ENCODE measurements at places on chromosomes 2 and 18.
A peak's percentile ranks its signal among the peaks of the same experiment; 100 is the strongest.

- DNase-seq: peak; percentile 77
Measured at GRCh38 chr18:79918615-79919011, 32.8 kb downstream of the SLC66A2 start.

- DNase-seq: no peak
Measured at GRCh38 chr2:47662552-47662951, 120.4 kb upstream of the MSH6 start.

DNA sequence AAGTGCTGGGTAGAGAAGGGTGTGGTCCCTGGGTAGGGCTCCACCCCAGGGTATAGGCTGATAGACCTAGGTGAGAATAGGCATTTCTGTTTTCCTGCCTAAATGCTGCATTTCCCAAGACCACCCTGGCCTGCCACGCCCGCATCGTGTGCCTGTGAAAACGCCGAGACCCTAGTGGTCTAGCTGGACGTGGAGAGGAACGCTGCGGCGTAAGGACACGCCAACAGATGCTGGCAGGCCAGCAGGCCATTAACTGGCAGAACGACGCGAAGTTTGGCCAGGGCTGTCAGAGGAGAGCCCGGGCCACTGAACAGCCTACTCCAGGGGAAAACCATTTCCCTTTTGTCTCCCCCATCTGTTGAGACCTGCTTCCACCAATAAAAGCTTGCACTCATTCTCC lies 373.2 kb upstream of the FIGN start:
- no peak for DNase-seq

GRCh38 chr2:227363756-227364155 lies 15.3 kb downstream of the TM4SF20 start:
- no peak for DNase-seq

DNA sequence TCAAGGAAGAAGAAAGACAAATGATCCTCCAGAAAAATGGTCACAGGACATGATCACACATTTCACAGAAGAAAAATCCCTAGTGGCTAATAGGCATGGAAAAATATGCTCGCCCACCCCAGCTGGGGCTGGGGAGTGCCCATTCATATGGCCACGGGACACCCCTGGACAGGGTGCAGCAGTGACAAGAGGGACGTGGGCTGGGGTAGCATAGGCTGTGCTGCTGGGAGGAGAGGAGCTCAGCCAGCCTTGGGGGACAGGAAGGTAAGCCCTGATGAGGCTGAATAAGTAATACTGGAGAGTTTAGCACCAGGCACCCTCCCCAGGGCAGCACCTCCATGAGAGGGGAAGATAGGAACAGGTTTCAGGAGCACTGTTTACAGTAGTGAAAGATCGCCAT lies 254.9 kb upstream of the HS6ST1 start:
- DNase-seq: peak; percentile 77

- DNase-seq: no peak
Measured at GRCh38 chr2:204967199-204967960, 422.1 kb downstream of the PARD3B start.

DNA sequence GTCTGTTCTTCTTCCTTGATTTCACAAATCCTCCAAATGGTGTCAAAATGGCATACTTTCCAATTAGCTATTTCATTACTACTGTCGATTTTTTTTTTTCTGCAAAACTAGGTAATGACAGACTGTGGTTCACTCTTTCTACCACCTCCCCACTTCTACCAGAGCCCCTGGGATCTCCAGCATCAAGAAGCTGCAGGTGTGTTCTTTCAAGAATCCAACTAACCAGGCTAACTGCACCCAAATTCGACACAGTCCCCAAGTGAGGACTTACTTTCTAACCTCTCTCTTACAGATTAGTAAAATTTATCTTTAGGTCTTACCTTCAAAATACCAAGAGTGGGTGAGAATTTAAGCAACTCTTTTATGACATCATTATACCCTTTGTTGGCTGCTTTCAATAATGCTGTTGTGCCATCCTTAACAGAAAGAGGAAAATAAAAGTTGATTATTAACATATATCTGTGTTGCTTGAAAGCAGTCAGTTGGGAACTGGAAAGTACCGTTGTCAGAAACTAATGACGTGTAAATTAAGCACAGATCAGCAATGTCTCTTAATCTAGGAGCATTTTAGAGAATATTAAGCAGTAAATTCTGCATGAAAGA lies 31.2 kb upstream of the NPC1 start:
- DNase-seq: no peak

GRCh38 chr2:5123582-5124196 lies 568.5 kb upstream of the SOX11 start:
- DNase-seq: no peak

GRCh38 chr2:223005496-223005895 lies 46.5 kb upstream of the KCNE4 start:
- no peak for DNase-seq

GRCh38 chr18:79409313-79409712 lies 13.6 kb downstream of the NFATC1 start:
- no peak for DNase-seq

DNA sequence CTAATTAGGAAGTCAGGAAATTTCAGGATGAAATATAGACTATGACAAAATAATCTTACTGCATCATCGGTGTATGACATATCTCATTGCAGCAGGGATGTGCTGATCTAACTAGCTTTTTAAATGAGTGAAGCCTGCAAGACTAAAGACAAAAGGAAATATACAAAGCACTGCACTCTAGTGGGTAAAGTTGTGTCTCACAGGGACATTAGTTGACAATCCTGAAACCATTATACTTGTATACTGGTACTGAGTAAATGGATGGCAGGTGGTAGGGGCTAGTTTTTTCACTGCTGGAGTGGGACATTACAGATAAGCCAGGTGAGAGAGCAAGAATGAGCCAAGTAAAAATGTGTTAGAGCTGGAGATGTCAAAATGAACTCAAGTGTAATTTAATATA lies 317.5 kb upstream of the RAB6C start:
- no peak for DNase-seq

- DNase-seq: no peak
Measured at GRCh38 chr2:16623031-16623430, 42.6 kb downstream of the CYRIA start.

DNA sequence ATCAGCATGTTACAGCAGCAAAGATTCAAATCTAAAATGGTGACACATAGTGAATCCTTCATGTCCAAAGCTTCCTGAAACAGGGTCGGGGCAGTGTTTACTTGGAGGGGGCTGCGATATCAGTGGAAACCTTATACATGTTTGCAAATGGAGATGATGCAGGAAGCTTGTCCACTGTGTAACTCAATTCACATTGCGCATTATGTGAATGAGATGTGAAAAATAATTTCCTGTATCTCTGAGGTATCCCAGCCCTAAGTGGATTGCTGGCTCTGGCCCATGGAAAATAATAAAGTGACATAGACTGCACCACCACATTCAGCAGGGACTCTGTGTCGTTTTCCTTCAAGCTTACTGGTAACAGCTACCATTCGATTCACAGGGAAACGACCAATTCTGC lies 505.5 kb downstream of the GALR1 start:
- DNase-seq: no peak

- DNase-seq: no peak
Measured at GRCh38 chr2:59301466-59302402, 1060.6 kb upstream of the FANCL start.

DNA sequence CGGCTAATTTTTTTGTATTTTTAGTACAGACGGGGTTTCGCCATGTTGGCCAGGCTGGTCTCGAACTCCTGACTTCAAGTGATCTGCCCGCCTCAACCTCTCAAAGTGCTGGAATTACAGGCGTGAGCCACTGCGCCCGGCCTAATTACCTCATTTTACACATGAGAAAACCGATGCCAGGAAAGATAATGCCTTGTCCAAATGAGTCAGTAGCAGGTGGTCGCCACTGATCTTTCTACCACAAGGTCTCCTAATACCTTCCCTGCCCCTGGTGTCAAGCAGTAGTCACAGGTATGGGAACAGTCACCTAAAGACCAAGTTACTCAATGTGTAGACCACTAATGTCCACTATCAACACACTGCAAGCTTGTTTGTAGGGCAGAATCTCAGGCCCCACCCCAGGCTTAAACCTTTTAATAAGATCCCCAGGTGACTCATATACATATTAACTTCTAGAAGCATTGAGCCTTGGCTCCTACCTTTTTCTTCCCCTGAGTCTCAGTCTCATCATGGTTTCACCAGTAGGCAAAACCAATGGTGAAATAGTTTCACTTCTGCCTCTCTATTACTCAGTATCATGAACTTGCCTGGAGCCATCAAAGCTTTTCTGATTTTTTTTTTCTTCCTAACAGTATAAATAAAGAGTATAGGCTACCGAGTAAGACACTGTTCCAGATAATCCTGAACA lies 6.9 kb upstream of the EPB41L5 start:
- no peak for DNase-seq

- no peak for DNase-seq
Measured at GRCh38 chr2:240530181-240530580, 27.6 kb downstream of the ANKMY1 start.

GRCh38 chr18:1542230-1542774 lies 637.6 kb downstream of the ADCYAP1 start:
- DNase-seq: no peak

- no peak for DNase-seq
Measured at GRCh38 chr18:45277908-45278307, 337.4 kb upstream of the SLC14A2 start.

DNA sequence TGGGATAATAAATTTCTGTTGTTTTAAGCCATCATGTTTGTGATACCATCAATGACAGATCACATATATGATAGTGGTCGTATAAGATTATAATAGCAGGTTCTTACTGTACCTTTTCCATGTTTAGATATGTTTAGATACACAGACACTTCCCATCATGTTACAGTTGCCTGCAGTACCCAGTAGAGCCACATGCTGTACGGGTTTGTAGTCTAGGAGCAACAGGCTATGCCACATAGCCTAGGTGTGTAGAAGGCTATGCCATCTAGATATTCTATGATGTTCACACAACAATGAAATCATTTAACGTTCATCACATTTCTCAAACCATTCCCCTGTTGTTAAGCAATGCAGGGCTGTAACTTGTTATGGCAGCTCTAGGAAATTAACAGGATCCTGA lies 132.9 kb upstream of the SH3BP4 start:
- DNase-seq: no peak

GRCh38 chr2:64405581-64406406 lies 48.2 kb upstream of the LGALSL start:
- DNase-seq: peak; percentile 42

Data from osteocyte (in vitro differentiated cells).